HepG2 (cell line): ENCODE measurements at places on chromosomes 16 and 17. TPM values are rescaled to one million over a fixed set of nuclear protein-coding genes. Genes with fewer than 3 reads are reported as not detected.

GRCh38 chr16:82522026-82522425, 104.7 kb upstream of the CDH13 start:
- H3K36me3 ChIP-seq = no peaks in the 10 kb centered on the region
- peaks cover 21% of the 10 kb centered on the region for H3K4me1 ChIP-seq
- no peak overlapping the region for H3K27ac ChIP-seq
- H3K27me3 ChIP-seq = peaks cover 8% of the 10 kb centered on the region; the same call in 1 of the 3 replicates
- H3K4me3 ChIP-seq = no peak overlapping the region

DNA sequence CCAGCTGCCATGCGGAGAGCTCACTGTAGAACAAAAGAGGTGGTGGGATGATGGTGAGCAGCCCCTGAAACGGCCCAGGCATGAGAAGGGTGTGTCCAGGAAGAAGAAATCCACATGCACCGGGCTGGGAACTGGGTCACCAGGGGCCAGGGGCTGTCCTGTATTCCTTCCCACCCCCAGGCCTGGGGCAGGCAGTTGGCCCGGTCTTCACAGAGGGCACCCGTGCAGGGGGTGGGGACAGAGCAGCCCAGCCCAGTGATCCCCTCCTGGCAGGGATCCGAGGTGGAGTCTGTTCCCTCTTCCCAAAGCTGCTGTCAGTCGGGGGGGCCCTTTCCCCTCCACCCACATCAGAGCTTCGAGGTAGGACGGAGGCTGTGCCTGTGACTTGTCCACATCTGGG, 9.2 kb downstream of the HS3ST6 start:
- H3K4me1 ChIP-seq = no peaks in the 10 kb centered on the region
- no peaks in the 10 kb centered on the region for H3K36me3 ChIP-seq
- no peak overlapping the region for H3K27ac ChIP-seq
- no peak for DNase-seq
- peaks cover 24% of the 10 kb centered on the region for H3K27me3 ChIP-seq

- H3K4me1 ChIP-seq = peaks cover 61% of the 10 kb centered on the region
- no peaks in the 10 kb centered on the region for H3K36me3 ChIP-seq
- no peak for DNase-seq
- no peaks in the 10 kb centered on the region for H3K27me3 ChIP-seq
- H3K4me3 ChIP-seq = no peak overlapping the region
These were observed 21.0 kb upstream of the TNS4 start for GRCh38 chr17:40522250-40522960.

DNA sequence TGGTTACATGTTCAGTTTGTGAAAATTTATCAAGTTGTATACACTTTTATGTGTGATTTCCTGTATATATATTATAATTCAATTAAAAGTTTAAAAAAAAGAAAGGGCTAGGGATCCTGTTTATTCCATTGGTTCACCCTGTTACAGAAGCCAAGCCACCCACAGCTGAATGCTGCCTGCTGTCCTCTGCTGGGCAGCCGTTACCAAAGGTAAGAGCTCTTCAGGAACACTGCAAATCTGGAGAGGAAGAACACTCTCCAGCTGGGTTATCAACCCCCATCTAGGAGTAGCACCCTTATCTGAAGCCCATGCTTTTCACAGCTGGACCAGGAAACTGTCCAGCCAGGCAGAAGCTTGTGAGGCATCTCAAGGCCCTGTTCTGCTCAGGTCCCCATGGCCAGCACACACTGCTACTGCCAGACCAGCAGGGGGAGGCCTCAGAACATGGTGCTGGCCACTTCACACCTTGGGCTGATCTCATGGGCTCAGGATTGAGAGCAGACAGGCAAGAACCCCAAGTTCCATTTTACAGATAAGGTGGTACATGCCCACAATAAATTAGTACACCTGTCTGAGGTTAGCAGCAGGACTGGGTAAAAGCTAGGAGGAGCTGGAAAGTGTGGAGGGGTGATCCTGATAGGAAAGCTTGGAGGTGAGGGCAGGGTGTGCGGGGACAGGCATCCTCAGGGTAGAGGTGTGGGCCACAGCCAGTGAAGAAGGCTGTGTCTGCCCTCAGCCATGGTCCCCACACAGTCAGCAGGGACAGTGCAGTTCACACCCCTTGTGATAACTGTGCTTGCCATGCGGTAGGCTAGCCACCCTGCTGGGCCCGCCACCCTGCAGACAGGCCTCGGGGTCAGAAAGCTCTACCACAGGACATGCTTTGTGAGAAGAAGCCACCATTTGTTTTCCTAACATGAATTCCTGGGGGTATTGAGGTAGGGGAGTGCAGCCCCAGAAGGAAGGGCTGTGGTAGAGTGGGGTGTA, 54.3 kb upstream of the SREBF1 start:
- H3K36me3 ChIP-seq = no peaks in the 10 kb centered on the region
- H3K4me3 ChIP-seq = no peak overlapping the region
- DNase-seq = peak; percentile 70
- peaks cover 2% of the 10 kb centered on the region for H3K4me1 ChIP-seq
- H3K27ac ChIP-seq = no peak overlapping the region

DNA sequence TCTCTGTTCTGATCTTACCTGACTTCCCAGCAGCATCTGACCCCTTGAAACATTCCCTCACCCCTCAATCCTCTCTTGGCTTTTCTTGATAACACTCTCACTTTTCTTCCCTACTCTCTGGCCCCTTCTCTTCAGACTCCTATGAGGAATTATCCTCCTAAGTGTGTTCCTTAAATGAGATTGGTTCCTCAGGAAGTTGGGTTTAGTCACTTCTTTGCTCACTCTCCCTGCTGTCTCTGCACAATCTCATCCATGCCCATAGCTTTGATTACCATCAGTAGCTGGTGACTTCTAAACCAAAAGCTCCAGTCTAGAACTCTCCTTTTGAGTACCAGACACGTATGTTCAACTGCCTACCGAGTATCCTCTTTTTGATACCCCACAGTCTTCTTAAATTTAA, 13.0 kb downstream of the MED24 start:
- DNase-seq = no peak
- peaks cover 4% of the 10 kb centered on the region; the same call in 1 of the 2 replicates for H3K36me3 ChIP-seq
- H3K4me1 ChIP-seq = peaks cover 12% of the 10 kb centered on the region
- H3K4me3 ChIP-seq = no peak overlapping the region

DNA sequence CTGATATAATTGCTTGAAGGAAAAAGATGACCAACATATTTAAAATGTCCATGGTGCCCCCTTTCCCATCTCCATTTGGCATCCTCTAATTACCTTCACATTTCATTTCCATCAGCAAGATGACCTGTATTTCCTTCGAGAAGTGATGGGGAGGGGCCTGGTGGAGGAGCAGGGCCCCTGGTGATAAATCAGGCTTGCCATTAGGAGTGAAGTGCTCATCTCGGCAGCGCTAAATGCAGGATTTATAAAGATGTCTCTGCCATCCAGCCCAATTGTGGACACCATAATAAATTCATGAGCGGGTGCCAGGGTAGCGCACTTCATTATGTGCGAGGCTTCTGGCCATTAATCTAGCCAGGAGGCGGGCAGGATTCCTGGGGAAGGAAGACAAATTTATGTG, 101.5 kb upstream of the IRX6 start:
- no peak overlapping the region for H3K27ac ChIP-seq
- no peak overlapping the region for H3K4me3 ChIP-seq
- no peaks in the 10 kb centered on the region for H3K36me3 ChIP-seq
- H3K4me1 ChIP-seq = no peaks in the 10 kb centered on the region
- no peaks in the 10 kb centered on the region for H3K27me3 ChIP-seq

DNA sequence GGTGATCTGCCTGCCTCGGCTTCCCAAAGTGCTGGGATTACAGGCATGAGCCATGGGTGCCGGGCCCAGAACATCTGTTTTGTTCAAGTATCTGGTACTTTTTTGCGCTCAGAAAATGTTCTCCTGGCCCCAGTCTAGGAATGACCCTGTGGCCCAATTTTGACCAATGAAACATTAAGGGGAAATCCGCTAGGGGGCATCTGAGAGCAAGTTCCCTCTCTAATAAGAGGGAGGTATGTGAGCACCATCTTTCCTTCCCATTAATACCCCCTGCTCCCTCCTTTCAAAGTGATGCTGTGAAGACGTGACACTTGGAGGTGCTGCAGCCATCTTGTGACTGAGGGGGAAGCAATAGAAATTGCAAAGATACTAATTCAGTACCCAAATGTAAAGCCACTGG, 16.5 kb upstream of the CLEC3A start:
- peaks cover 13% of the 10 kb centered on the region for H3K4me1 ChIP-seq
- no peak overlapping the region for H3K27ac ChIP-seq
- DNase-seq = no peak
- 0 out of 3 replicates have a peak, but pooled peaks cover 5% of the 10 kb centered on the region for H3K27me3 ChIP-seq
- H3K36me3 ChIP-seq = no peaks in the 10 kb centered on the region

DNA sequence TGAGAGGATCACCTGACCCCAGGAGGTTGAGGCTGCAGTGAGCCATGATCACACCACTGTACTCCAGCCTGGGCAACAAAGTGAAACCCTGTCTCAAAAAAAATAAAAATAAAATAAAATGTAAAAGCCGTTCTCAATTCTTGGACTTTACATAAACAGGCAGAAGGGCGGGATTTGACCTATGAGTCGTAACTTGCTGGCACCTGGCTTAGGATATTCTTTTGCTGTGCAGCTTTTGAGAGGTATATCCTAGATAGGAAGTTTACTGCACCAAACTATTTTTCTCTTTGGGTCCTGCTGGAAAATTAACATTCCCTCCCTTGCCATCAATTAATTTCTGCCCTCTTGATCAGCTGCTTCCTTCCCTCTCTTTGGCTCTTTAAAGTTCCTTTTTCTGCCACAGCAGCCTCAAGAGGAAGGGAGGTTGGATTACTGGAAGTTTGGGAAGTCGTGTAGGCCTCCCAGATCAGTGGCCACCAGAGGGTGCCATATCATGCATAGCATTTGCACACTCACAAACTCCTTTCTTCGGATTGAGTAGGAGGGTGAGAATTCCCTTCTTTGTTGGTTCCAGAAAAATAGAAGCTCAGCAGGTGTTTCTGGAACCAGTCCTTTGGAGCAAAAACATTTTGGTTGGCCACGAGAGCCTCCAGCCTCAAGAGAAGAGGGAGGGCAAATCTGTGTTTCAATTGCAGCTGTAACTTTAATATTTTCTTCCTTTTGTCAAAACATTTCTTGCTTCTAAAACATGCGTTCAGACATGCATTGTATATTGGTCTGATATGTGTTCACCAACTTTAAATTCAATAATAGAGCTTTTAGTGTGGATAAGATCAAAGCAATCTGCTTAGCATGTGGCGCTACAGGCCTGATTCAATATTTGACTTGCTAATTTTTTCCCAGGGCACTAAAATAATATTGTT, 147.3 kb downstream of the CCDC182 start:
- DNase-seq = peak; percentile 67
- H3K27ac ChIP-seq = peak overlapping the region; percentile 33
- H3K27me3 ChIP-seq = no peaks in the 10 kb centered on the region
- H3K4me1 ChIP-seq = peaks cover 13% of the 10 kb centered on the region
- H3K36me3 ChIP-seq = peaks cover 65% of the 10 kb centered on the region

DNA sequence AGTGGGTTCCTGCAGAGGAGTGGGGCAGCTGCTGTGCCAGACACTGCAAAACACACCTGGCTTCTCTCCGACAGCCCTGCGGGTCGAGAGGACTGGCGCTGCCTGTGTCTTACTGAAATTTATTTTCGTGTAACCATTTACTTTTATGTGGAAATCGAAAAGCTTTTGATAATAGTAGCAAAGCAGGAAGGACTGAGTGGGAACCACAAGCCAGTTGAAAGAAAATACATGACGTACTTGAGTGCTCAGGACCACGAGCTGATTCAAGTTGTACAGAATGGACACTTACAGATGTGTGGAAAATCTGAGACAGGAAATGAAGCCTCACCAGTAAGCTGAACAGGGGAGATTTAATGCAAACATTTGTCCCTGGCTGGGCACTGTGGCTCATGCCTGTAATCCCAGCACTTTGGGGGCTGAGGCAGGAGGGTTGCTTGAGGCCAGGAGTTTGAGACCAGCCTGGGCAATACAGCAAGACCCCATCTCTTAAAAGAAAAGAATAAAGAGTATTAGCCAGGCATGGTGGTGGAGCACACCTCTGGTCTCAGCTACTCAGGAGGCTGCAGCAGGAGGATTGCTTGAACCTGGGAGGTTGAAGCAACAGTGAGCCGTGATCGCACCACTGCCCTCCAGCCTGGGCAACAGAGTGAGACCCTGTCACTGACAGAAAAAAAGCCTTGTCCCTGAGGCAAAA, 11.3 kb upstream of the RPL13 start:
- no peaks in the 10 kb centered on the region for H3K27me3 ChIP-seq
- H3K36me3 ChIP-seq = peaks cover 63% of the 10 kb centered on the region
- peaks cover 27% of the 10 kb centered on the region for H3K4me1 ChIP-seq
- H3K4me3 ChIP-seq = no peak overlapping the region

DNA sequence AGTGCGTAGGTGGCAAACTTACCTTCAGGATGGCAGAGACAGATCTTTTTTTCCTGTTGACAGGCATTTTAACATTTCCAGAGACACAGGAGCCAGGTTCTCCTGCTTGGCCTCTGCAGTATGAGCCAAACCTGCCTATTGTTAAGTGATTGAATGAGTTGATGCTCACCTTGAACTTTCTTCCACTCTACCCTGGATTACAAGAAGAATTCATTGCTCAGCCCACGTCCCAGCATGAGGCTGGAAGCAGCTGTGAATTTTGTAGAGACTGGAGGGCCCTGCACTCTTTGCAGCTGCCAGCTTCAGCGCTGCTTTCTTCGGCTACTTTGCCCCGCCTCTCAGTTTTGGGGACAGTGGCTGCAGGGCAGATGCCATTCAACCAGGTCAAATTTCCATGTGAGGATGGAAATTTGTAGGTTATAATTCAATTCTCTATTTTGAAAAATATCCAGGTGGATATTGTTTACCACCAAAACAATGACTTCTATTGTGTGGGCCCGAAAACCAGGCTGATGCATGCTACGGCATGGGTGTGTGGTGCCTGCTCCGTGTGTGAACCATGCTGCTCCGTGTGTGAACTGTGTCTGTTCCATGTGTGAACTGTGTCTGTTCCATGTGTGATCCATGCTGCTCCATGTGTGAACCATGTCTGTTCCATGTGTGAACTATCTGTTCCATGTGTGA, 75.2 kb upstream of the METTL9 start:
- DNase-seq = peak; percentile 71
- H3K27me3 ChIP-seq = peaks cover 8% of the 10 kb centered on the region; the same call in 2 of the 3 replicates
- H3K4me1 ChIP-seq = peaks cover 73% of the 10 kb centered on the region

GRCh38 chr16:82241469-82242052, 71.5 kb upstream of the MPHOSPH6 start:
- H3K36me3 ChIP-seq = no peaks in the 10 kb centered on the region
- H3K27me3 ChIP-seq = no peaks in the 10 kb centered on the region
- H3K27ac ChIP-seq = no peak overlapping the region
- DNase-seq = no peak
- no peaks in the 10 kb centered on the region for H3K4me1 ChIP-seq

DNA sequence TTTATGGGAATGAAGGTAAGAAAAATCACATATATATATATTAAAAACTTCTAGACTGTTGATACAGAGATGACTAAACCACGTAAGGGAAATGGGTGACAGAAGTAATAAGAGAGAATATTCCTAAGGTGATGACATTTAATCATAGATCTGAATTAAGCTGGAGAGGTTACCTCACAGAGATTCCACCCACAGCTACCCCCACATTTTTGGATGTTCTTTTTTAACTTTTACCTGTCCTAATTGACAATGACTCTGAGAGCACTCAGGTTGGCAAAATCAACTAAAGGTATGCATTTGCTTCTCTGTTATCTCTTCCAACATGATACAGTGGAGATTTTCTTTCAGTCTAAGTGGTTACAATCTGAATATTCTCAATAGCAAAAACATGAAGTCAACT, 1280.6 kb downstream of the CDH11 start:
- no peak for DNase-seq
- no peak overlapping the region for H3K4me3 ChIP-seq
- H3K4me1 ChIP-seq = no peaks in the 10 kb centered on the region
- H3K27me3 ChIP-seq = no peaks in the 10 kb centered on the region
- no peaks in the 10 kb centered on the region for H3K36me3 ChIP-seq

The RNF222 gene
- 0.04 TPM in 1 of 2 replicates, not detected in the other for polyA plus RNA-seq

The PPP1R27 gene
- 0.17 and 0.33 TPM in 2 replicates for polyA plus RNA-seq

The COPZ2 gene
- 0.48 and 0.61 TPM in 2 replicates for polyA plus RNA-seq

The SRL gene
- polyA plus RNA-seq = 0.04 and 0.05 TPM in 2 replicates

The EPN3 gene
- polyA plus RNA-seq = 0.05 and 0.11 TPM in 2 replicates

The PRM2 gene
- polyA plus RNA-seq = 0.54 TPM in 1 of 2 replicates, not detected in the other

The COX6A2 gene
- not detected in 2 replicates for polyA plus RNA-seq

The PRSS36 gene
- 2.1 and 2.7 TPM in 2 replicates for polyA plus RNA-seq

The PYY gene
- 0.24 and 0.25 TPM in 2 replicates for polyA plus RNA-seq

The GJD3 gene
- polyA plus RNA-seq = not detected in 2 replicates

The CLEC3A gene
- not detected in 2 replicates for polyA plus RNA-seq
